ENCODE measurements at places on chromosomes 11 and 22.

DNA sequence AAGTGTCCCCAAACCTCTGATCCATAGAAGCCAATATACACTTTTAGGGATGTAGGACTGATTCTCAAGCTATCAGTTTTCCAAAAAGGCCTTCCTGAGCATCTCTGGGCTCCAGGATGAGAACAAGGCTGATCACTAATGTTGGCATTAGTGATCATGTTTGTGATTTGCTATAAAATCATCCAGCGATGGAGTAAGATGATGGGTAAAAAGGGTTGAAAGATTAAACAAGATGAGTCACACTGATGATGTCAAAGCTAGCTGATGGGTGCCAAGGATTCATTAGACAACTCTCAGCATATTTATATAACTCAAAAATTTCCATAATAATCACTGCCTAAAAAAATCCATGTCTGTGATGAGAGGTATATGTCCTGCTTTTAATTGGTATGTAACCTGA is 42.8 kb downstream of the ZNF280B start:
- no peak for DNase-seq

DNA sequence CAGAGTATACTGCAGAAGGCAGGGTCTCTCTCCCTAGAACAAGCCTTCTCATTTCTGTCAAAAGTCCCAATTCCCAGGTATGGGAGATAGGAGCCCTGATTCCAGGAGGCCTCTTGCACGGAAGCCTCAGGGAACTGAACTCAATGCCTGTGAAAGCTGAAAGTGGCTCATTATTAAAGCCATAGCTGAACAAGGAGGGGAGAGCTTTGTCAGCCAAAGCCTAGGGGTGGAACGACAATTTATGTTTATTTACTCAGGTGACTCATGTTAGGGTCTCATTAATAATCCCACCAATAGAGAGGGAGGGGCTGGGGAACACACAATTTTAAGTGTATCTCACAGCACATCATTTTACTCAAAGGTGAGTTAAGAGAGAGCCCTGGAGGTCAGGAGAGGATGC is 44.9 kb downstream of the DSCAML1 start:
- DNase-seq = no peak

DNA sequence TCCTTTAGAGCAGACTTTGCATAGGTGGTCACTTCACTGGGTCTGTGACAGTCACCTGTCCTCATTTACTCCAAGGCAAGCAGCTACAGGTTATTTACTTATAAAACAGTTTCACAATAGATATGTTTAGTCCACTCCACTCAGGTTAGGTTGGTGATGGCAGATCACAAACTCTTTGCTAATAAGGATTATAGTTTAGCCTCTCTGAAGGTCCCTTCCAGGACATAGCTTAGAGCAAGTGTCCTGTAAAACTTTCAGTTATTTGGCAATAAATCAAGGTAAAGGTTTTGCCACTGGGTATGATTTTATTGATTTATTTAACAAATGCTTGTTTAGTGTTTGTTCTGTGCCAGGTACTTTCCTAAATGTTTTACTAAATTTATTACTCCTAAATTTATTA is 8.8 kb downstream of the OR6Q1 start:
- DNase-seq = no peak

GRCh38 chr11:2666828-2667570 is 32.8 kb downstream of the KCNQ1OT1 start:
- no peak for DNase-seq

DNA sequence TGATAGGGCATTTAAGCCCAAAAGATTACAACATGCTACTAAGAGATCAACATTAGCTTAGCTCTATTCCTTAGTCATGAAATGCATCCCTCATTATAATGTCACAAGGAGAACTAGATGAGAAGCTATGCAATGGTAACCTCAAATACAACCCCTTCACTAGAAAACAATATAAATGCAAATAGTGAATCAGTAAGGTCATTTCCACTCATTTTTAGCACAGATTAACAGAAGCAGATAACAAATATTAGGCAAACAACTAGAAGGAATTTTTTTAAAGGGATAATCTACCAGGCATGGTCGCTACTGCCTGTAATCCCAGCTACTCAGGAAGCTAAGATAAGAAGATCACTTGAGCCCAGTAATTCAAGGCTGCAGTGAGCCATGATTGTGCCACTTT is 28.2 kb downstream of the SIK3 start:
- no peak for DNase-seq

DNA sequence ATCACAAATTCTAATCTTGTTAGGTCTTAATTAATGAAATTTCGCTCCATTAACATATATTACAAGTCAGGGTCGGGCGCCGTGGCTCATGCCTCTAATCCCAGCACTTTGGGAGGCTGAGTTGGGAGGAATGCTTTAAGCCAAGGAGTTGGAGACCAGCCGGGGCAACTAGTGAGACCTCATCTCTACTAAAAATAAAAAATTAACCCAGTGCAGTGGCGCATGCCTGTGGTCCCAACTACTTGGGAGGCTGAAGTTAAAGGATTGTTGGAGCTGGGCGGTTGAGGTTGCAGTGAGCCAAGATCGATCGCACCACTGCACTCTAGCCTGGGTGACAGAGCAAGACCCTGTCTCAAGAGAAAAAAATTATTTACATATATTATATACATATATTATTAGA is 1.9 kb downstream of the TMA7B start:
- no peak for DNase-seq

DNA sequence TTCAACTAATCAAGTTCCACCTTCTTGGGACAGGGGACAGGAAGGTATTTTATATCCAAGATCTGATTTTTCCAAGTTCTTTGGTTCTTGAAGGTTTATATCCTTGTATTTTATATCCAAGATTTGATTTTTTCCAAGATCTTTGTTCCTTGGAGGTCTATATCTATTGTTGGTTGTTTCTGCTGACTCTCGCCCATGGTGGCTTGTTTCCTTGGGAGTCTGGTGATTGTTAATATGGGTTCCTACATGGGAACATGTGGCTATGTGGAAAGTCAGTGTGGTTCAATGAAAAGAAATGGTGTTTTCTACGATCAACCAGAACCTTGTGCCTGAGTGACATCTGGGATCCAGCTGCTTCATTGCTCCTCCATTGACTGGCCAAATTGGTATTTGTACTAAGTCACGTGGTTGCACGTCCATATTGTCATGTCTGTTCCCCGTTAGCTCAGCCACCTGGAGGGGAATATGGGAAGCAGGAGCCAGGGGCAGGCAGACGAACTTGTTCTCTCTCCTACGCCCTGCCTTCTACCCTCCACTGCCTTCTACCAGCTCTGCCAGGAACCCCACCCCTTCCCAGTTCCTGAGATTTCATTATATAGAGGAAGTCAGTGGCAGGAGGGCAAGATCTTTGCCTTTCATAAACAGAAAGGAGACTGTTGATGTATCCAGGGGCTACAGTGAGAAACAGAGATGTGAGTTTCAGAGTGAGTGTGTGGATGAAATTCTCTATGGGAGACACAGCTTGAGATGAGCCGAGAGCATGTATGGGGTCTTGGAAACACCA is 11.1 kb upstream of the CSF2RB start:
- DNase-seq = no peak

GRCh38 chr22:48398181-48398905 is 1429.3 kb downstream of the BRD1 start:
- no peak for DNase-seq

DNA sequence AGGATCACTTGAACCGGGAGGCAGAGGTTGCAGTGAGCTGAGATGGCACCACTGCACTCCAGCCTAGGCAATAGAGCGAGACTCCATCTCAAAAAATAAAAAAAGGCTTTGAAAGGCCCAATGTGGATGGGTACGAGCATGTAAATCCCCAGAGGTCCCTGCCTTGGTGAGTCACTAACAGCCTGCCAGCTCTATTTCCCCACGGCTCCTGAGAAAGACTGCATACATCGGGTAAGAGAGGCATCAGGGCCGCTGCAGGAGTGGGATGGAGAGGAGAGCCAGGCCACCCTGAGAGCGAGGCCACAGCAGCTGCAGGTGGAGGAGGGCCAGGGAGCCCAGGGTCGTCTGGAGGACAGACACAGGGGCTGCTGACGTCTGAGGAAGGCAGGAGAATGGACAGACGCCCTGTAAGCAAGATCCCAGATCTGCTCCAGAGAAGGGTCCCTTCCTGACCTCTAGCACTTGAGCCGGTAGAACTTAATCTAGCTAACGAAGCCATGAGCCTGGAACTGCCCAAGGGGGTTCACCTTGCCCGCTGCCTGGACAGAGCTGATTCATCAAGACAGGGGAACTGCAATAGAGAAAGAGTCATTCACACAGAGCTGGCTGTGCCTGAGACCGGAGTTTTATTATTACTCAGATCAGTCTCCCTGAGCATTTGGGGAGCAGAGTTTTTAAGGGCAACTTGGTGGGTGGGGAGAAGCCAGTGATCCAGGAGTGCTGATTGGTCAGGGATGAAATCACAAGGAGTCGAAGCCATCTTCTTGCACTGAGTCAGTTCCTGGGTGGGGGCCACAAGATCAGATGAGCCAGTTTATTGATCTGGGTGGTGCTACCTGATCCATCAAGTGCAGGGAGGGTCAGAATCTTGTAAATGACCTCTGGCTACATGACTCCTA is 5.1 kb upstream of the KRTAP5-9 start:
- no peak for DNase-seq

- no peak for DNase-seq
Measured at GRCh38 chr11:79269611-79270307, 171.1 kb downstream of the TENM4 start.

GRCh38 chr11:100910808-100911207 is 218.8 kb downstream of the PGR start:
- DNase-seq = no peak

DNA sequence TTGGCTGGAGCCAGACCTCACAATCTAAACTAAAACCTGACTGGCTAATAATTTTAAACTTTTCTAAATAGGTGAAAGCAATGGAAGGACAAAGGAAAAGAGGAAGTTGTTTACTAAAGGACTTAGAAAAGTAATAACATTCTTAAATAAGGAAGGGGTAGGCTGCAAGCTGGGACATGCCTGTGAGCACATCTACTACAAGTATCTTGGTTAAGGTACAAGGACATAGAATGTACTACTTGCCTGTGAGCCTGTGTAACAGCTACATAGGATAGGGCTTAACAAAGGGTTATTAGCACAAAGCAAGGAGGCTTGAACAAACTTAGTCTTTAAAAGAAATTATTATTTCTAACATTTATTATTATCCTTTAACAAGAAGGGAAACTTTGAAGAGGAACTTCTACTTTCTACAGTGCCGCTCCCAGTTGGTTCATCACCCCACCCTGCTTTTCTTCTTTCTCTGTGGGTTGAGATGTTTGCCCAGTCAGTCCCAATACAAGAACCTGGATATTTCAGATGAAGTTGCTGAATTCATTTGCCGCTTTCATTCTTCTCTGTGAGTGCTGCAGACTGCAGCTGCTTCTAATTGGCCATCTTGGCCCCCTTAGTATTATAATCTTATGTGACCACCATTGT is 87.5 kb downstream of the PRMT3 start:
- DNase-seq = no peak

DNA sequence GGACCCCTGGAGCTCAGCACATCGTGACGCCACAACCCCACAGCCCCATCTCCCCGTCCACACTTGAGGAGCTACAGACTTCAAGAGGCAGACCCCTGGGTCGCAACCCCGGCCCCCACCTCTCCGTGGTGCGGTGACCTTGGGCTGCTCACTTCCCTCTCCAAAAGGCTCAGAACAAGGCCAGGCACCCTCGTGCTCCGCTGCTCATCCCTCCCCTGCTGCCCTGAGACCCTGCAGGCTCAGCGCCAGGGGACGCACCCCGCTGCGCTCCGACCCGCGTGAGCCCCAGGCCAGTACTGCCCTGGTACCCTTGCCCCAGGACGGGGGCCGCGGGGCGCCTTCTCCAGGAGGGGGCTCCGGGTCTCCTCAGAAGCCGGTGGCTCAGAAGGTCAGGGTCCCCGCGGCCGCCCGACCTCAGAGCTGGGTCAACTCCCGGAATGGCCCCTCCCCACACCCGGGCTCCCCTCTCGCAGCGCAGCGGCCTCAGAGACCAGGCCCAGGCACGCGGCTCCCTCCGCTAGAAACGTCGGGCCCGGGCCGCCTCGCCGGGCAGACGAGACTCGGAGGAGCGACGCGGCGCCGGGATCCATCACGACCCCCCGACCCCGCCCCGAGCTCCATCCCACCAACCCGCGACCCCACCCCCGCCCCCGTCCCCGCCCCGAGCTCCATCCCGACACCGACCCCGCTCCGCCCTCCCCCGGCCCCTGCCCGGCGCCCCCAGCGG is 563 bp downstream of the GATD1 start:
- DNase-seq = no peak

DNA sequence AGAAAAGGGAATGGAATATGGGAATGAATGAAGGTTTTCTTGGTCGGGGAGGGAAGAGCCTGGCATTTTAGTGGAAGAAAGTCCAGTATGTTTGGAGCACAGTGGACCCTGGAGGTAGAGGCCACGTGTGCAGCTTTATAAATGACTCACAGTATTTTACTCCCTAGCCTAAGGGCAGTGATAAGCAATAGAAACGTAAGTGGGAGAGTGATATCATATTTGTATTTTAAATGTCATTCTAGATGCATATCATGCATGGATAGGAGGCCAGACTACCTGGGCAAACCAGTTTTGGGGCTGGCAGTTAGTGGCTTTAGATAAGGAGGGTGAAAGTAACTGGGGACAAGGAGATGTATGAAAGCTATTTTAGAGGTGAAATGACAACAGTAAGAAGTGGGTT is 174.1 kb downstream of the ARHGAP42 start:
- no peak for DNase-seq

DNA sequence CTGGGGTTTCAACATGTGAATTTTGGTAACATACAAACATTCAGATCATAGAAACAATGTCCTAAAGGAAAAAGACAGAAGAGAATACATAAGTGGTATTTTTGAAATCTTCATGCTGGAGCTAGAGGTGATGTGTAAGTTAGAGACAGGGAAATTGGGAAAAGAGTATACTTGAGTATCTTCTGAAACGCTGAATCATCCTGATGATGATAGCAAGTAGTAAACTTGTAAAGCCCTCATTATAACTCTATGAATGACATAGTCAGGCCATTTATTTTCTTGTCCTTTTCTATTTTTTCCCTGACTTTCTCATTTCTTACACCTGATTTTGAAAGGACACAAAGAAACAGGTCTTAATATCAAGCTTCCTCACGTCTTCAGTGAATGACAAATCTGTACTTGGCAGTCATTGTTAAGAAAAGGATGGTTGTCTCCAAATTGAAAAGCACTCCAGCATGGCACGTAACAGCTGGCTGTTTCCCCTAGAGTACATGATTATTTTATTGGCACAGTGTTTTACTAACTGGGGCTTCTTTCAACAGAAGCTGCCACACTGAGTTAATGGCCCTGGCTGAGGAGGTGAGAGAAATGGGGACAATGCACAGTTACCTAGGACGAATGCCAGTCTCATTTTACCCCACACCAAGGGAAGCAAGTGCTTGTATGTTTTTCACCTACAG is 140.7 kb upstream of the CTSC start:
- no peak for DNase-seq

GRCh38 chr11:57779276-57779675 is 17.7 kb downstream of the CTNND1 start:
- no peak for DNase-seq

GRCh38 chr11:115362997-115363396 is 141.2 kb downstream of the CADM1 start:
- DNase-seq = no peak

GRCh38 chr11:44613153-44613552 is 47.7 kb downstream of the CD82 start:
- DNase-seq = no peak

Measured in thymus (tissue), 14 donors.